ENCODE measurements at places on chromosomes 6 and 20.

DNA sequence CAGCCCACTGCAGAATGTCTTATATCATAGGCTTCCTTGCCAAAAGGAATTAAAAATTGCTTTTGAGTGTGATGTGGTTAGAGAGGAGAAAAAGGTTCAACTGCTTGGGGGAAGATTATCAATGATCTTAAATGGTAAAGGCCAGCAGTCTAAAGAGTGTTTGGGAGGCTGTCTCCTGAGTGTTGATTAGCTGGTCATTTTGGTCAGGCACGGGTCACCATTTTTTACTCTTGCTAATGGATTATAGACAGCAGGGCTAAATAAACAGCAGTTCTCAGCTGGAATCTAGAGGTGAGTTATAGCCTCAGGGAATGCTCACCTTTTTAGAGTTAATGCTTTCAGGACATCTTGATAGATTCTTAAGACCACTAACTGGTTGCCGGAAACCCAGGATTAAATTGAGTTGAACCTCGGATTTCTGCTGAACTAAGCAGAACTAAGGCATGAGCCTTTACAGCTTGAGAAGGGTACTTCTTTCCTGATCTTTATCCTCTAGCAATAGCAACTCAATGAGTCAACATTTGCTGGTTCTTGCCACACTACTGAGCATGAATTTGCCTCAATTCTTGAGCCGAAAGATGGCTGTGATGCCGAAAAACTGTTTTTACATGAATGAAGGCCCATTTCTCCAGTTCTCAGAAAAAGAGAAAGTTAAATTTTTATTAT, 120.4 kb downstream of the LRRC1 start:
- no peak for DNase-seq

- DNase-seq = no peak
Measured at GRCh38 chr6:43171707-43172103, 636 bp downstream of the SRF start.

DNA sequence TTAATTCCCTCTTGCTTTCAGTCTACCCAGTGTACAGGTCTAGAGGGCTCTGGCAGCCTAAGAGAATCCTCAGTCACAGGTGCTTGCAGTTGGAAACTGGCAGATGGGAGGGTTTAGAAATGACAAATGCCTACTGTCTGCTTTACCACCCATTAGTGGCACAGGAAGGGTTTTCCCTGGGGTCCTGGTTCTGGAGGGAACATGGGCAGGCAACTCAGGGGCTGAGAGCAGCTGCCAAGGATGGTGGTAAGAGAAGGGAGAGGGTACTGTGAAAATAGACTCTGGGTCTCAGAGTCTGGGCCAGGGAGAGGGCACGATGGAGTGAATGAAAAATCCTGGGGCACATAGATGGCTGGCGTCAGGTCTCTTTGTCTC, 103.5 kb downstream of the TCP11 start:
- no peak for DNase-seq

DNA sequence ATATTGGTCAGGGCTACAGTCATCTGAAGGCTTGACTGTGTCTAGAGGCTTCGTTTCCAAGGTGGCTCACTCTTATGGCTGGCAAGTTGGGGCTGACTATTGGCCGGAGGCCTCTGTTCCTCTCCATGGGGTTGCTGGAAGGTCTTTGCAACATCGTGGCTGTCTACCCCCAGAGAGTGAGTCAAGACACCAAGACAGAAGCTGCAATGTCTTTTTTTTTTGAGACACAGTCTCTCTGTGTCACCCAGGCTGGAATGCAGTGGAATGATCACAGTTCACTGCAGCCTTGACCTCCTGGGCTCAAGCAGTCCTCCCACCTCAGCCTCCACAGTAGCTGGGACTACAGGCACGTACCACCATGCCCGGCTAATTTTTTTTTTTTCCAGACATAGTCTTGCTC, 29.4 kb upstream of the KIF3B start:
- DNase-seq = no peak

DNA sequence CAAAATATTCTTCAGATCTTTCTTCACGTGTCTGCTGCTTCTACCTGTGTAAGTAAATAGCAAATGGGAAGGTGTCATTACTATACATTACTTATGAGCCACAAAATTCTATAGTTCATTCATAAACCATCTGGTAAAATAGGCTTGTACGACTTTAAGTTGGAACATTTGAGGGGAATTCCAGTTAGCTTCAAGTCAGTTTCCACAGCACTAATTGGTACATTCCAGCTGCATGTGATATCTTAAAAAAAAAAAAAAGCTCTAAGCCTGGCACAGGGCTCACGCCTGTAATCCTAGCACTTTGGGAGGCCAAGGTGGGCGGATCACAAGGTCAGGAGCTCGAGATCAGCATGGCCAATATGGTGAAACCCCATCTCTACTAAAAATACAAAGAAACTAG, 23.1 kb upstream of the TFAP2B start:
- DNase-seq = no peak

DNA sequence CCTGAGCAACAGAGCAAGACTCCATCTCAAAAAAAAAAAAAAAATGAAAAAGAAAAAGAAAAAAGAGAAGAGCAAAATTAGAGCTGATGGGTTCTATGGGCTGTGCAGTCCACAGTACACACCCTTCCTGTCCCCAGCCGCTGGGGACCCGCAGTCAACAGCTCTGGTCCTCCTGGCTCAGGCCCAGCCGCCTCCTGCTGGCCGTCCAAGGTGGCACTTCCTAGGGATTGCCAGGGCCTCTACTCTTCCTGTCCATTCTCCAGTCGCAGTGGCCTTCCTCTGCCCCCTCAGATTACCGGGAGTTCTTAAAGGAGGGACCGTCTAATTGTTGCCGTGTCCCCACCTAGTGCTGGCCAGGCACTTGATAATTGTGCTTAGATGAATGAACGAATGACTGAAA, 41.7 kb downstream of the TMEM242 start:
- DNase-seq = no peak

DNA sequence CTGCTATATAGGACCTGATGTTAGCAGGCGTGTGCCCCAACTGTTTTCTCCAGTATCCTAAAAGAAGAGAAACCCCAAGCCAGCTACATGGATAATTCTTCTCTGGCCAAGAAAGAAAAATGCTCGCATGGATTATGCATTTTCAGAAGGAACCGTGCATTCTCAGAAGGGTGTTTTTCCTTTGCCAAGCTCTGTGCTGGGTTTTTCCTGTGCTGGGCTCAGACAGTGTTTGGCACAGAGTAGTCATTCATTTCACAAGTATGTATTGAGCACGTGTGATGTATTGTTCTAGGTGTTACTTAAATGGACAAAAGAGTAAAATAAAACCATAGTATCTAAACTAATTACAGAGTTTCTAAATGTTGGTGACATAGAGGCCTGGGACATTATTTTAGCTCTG, 62.7 kb upstream of the ZNF133 start:
- no peak for DNase-seq

All from stimulated activated CD8-positive, alpha-beta memory T cell treated with anti-CD3 and anti-CD28 coated beads, Interleukin-7, amount 100 ng/mL, for 24 hours (primary cell).